Stimulated activated naive CD4-positive, alpha-beta T cell (primary cell): ENCODE measurements at places on chromosomes 13 and 19.

DNA sequence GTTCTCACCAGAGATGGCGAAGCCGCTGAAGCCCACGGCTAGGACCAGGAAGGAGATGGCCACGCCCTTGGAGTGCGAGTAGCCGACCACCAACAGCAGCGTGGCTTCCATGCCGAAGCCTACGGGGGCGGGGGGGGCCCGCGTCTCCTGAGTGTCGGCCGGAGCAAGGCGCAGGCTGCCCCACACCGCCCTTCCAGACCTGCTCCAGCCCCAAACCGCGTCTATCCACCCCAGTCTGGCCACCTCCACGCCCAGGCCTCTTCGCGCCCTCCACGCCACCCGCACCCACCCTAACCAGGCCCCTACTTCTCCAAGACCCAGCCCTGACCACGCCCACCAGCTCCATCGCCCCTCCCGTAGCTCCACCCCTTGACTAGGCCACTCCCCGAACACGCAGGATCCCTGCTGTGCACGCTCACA is 6.2 kb downstream of the GFY start:
- no peak for DNase-seq

DNA sequence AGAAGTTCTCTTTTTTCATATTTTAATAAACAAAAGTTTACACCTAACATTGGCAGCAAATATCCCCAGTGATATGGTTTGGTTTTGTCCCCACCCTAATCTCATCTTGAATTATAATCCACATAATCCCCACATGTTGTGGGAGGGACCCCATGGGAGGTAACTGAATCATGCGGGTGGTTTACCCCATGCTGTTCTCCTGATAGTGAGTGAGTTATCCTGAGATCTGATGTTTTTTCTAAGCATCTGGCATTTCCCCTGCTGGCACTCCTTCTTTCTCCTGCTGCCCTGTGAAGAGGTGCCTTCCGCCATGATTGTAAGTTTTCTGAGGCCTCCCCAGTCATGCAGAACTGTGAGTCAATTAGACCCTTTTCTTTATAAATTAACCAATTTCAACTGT is 214.7 kb downstream of the SLITRK1 start:
- DNase-seq, result no peak

- no peak for DNase-seq
Observed at GRCh38 chr19:39032063-39032918, at the start of gene FBXO27. Gene FBXO27 (minus strand): TSS chr19:39032549. CDS start chr19:39032227, 322 bp downstream.

DNA sequence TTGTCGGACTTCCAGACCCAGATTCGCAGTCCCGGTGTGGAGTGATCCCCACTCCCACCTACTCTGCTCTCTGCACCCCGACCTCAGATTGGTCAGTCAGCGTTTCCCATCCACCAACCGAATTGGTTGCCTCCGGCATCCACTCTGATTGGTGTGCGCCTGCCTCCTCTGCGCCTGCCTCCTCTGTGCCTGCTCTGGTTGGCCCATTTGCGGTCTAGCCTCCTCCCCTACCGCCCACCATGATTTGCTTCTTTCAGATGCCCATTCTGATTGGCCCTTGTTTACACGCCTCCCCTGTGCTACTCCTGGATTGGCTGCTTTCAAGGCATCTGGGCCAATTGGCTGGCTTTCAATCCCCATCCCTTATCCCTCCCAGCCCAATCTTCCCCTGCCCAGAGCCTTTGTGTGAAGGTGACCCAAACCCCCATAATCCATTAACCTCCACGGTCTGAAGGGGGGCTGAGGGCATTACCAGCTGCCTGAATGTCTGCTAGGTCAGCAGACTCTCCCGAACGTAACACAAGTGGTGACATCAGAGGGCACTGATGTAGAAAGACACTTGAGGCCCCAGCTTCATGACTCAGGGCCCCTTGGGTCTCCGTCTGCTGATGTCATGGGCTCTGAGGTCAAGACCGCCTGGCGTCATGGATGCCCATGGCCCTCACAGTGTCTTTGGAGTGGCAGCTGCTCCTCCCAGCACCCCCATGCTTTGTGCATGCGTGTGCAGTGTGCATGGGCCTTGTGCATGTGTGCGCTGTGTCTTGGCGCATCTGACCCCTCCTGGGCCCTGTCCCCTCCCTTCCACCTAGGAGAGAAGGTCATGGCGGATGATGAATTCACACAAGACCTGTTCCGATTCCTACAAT is 80.4 kb downstream of the MAP4K1 start:
- DNase-seq, result no peak

DNA sequence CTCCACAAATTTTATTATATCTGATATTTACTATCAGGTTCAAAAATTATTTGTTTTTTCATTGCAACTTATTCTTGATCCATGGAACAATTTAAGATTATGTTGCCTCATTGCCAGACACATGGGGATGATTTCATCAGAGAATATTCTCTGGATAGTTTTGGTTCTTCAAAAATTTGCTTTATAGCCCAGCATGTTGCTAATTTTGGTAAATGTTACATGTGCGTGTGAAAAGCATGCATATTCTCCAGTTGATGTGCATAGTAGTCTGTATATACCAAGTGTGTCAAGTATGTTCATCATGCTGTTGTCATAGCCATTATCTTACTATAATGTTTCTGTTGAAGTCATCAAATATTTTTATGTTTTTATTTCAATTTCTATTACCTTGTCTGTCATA is 122.3 kb downstream of the RFC3 start:
- DNase-seq, result no peak

DNA sequence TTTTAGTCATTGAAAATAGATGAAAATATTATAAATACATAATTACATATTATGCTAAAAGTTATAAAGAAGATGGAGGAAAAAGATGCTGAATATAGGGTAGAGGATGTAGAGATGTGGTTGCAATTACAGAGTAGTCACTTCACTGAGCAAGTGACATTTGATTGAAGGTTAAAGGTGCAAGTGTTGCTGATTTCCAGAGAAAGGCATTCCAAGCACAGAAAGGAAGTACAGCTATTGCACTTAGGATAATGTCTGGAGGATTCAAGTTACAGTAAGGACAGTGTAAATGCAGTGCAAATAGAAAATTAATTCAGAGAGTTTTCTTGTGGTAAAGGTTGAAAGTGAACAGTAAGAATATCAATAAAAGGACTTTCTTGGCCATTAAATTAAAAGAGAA is 1721.8 kb downstream of the PCDH9 start:
- DNase-seq, result no peak

DNA sequence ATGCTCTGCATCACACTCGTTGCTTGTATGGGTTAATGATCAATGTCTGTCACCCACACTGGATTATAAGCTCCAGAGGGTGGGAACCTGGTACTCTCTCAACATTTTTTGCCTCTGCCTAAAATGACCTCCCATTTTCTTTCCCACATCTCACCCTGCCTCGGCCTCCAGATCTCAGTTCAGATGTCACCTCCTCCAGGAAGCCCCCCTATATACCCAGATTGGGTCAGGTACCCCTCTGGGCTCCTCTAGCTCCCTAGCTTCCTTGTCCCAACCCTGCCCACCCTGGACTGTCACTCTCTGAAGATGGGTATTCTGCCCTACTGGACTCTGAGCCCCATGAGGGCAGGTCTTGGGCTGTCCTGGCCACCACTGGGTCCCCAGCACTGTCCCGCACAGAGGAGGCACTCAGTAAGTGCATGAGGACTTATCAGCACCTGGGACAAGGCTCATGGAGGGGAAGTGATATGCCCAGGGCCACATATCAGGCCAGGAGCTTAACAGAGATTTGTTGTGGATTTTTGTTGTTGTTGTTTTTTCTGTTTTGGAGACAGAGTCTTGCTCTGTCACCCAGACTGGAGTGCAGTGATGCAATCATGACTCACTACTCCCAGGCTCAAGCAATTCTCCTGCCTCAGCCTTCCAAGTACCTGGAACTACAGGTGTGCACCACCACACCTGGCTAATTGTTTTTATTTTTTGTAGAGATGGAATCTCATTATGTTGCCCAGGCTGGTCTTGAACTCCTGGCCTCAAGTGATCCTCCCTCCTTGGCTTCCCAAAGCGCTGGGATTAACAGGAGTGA is 23.8 kb downstream of the PRKD2 start:
- no peak for DNase-seq

GRCh38 chr13:79988573-79988972 is 352.4 kb downstream of the SPRY2 start:
- no peak for DNase-seq

GRCh38 chr13:110005563-110005962 is 219.2 kb upstream of the IRS2 start:
- DNase-seq, result no peak

- no peak for DNase-seq
Observed at GRCh38 chr13:92297971-92298942, 899.8 kb downstream of the GPC5 start.

DNA sequence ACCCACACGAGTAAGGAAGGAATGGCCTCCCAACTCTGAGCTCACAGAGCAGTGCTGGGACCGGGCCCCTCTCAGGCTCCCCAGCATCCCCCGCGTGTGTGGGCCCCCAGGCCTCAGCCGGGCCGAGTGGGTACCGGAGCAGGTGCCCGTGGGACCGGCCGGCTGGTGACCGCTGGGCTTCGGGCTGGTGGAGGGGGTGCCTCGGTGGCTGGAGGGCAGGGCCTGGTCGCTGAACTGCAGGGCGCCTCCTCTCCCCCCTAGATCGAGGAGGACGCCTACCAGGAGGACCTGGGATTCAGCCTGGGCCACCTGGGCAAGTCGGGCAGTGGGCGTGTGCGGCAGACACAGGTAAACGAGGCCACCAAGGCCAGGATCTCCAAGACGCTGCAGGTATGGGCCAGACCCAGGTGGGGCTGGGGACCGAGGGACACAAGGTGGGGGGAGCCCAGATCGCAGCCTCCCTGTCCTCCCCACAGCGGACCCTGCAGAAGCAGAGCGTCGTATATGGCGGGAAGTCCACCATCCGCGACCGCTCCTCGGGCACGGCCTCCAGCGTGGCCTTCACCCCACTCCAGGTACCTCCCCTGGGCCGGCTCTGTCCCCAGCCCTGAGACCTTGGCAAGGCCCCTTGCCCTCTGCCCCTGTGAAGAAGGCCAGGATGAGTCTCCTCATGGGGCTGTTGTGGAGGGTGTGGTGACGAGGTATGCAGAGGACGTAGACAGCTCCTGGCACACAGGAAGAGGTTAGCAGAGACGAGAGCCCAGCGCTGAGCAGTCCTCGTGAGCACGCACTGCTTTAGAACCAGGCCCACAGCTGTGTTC is 8.6 kb upstream of the CNOT3 start:
- DNase-seq, result no peak

DNA sequence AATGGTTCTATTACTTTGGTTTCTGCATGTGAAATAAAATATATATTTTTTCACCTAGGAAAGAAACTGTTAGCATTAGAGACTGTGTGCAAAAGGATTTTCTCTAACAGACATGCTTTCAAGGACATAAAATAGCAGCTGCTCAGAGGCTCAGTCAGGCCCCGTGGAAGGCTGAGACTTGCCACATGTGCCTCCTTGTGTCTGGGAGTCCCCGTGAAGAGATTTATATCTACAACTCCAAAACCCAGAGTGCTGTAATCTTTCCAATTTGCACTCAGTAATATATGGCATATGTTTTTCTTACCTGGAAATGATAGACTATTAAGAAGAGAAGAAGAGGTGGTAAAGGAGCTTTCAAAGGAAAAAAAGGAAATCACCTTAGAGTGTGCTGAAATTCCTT is 371.6 kb upstream of the OBI1 start:
- no peak for DNase-seq

DNA sequence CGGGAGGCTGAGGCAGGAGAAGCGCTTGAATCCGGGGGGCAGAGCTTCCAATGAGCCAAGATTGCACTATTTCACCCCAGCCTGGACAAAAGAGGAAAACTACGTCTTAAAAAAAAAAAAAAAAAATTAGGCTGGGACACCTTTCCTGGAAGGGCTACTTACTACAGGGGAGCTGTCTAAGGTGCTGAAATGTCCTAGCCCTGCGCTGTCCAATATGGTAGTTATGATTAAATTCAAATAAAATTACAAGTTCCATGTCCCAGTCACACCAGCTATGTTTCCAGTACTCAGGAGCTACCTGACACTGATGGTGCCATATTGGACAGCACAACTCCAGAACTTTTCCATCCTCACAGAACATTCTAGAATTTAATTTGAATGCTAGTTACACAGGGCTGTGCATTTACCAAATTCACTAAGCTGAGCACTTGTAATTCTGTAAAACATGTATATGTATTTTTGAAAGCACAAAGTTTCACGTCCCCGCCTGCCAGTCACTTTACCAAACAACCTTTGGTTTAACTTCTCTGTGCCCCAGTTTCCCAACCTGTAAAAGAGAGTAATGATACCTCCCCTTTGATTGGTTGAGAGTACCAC is 9.2 kb upstream of the ZSCAN22 start:
- DNase-seq, result no peak

GRCh38 chr13:46523972-46524752 is 28.8 kb upstream of the LRCH1 start:
- no peak for DNase-seq

DNA sequence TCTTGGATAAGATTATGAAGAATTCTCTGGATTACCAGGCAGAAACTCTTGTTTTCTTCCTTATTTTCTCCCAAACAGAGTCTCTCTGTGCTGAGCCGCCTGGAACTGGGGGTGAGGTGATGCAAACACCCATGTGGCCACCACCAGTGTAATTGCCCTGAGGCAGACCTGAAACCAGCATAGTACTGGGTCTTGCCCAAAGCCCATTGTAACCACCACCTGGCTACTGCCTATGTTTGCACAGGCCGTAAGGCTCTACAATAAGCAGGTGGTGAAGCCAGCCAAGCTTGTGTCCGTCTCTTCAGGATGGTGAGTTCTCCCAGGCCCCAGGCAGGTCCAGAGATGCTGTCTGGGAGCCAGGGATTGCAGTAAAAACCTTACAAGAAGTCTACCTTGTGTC is 18.9 kb upstream of the KBTBD7 start:
- no peak for DNase-seq

GRCh38 chr19:3365836-3366752 is at the start of gene NFIC:
Gene NFIC (plus strand): TSS chr19:3366583. CDS start chr19:3366637, 54 bp downstream.
- peak; percentile 12 for DNase-seq

GRCh38 chr13:24147570-24147963 is 13.0 kb upstream of the SPATA13 start:
- DNase-seq, result no peak

GRCh38 chr13:39037410-39037879 is 444 bp downstream of the PROSER1 start:
- DNase-seq, result no peak

DNA sequence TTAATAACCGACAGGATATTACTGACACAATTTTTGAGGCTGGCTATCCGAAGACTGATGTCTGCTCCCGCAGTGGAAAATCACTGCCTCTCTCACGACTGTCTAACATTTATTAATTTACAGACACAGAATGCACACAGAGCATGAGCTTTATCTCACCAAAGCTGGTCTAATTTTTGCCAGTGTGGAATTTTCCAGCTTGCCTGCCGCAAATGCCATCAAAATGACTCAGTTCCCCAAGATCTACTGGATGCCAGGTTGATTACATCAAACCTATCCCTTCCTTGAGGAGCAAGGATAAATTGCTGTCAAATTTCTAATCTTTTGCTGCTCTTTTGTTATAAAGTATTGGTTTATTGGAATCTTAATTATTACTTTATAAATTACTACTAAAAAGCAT is 1775.1 kb upstream of the PCDH20 start:
- DNase-seq, result no peak

GRCh38 chr13:48831248-48831647 is 144.5 kb upstream of the FNDC3A start:
- DNase-seq, result no peak

- DNase-seq, result no peak
Observed at GRCh38 chr13:78036841-78037240, 118.2 kb upstream of the EDNRB start.

- DNase-seq, result peak; percentile 55
Observed at GRCh38 chr19:45558399-45558878, 26.2 kb downstream of the OPA3 start.
